Glutamatergic neuron (in vitro differentiated cells): ENCODE measurements at places on chromosomes 2 and 18. TPM values are rescaled to one million over a fixed set of nuclear protein-coding genes. Genes with fewer than 3 reads are reported as not detected.

DNA sequence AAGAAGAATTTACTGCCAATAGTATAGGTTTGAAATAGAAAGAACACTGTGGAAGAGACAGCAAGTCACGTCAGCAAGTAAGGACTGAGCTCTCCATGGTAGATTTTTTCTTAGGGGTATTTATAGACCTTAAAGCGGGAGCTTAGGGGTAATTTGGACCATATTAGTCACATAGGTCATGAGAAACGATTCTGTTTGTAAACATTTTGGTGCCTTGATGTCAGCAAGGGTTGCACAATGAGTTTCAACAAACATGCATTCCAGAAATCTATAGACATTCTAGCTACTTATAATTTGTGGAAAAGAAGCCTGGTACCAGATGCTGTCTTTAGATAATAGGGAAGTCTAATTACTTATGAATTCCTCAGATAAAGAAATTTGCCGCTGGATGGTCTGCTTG lies 624.7 kb downstream of the TDRD15 start:
- no peak for DNase-seq

- DNase-seq = no peak
These were observed 9.3 kb downstream of the PSTPIP2 start for GRCh38 chr18:46062781-46063180.

The UGT1A5 gene
- total RNA-seq = not detected

DNA sequence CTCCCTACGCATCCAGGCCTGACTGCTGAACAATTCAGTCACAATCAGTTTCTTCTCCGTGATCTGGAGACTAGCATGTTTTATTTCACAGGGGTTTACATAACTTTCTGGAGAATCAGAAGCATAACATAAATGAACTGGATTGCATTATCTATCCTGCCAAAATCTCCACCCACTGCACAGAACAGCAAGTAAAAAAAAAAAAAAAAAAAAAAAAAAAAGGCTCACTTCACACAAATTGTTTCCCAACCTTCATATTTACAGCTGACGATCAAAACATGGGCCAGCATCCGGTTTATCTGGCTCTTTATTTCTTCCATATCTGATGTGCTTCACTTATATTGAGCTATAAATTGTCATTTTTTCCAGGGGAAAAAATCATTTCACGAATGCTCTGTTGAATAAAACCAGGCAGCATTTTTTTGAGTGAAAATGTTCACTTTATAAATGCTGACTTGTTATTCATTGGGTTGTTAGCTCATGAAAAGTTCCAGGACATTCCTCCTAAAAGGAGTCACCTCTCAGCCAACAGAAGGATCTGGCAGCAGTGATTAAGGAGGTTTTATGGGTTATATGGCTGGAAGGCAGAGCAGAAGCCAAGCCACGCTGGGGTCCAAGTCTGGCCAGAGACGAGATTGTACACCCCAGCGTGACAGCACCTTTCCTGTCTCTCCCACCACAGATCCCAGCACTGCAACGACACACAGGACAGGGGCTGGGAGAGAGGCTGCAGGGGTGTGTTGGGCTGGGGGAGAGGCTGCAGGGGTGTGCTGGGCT lies 51.2 kb upstream of the GLI2 start:
- DNase-seq = no peak

DNA sequence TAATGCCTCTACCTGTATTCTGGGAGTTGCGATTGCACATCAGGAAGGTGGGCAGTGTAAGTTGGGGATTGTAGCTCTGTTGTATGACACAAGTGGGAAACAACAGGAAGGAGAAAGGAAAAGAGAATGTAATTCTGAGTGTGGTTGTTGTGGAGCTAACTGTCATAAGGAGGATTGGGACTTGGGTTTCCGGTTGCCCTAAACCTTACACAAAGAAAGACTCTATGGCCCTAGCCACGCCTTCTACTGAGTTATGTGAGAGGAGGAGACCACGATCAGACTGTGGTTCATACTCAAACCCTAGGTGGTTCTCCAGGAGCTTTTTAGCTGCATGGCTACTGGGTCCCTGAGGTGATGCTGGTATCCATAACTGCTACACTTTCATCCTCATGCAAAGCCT lies 86.5 kb downstream of the TANC1 start:
- no peak for DNase-seq

DNA sequence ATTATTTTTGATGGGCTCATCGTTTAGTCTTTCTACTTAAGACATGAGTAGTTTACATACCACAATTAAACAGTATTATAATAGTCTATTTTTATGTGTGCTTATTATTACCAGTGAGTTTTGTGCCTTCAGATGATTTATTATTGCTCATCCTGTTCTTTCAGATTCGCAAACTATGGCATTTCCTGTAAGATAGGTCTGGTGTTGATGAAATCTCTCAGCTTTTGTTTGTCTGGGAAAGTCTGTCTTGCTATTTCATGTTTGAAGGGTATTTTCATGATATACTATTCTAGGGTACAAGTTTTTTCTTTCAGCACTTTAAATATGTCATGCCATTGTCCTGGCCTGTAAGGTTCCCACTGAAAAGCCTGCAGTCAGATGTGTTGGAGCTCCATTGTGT lies 101.3 kb downstream of the DNAH7 start:
- no peak for DNase-seq

- no peak for DNase-seq
These were observed 97.4 kb downstream of the MCFD2 start for GRCh38 chr2:46818141-46818621.

The RPIA gene
- total RNA-seq = 8.1 TPM

The MYL12A gene
- 175 TPM for total RNA-seq

- no peak for DNase-seq
These were observed 39.6 kb upstream of the PDK1 start for GRCh38 chr2:172516299-172516698.

The ZAP70 gene
- 1.3 TPM for total RNA-seq

GRCh38 chr18:23933407-23933806 lies 81.1 kb upstream of the TTC39C start:
- DNase-seq = no peak

The SEPTIN10 gene
- total RNA-seq = 75.2 TPM

DNA sequence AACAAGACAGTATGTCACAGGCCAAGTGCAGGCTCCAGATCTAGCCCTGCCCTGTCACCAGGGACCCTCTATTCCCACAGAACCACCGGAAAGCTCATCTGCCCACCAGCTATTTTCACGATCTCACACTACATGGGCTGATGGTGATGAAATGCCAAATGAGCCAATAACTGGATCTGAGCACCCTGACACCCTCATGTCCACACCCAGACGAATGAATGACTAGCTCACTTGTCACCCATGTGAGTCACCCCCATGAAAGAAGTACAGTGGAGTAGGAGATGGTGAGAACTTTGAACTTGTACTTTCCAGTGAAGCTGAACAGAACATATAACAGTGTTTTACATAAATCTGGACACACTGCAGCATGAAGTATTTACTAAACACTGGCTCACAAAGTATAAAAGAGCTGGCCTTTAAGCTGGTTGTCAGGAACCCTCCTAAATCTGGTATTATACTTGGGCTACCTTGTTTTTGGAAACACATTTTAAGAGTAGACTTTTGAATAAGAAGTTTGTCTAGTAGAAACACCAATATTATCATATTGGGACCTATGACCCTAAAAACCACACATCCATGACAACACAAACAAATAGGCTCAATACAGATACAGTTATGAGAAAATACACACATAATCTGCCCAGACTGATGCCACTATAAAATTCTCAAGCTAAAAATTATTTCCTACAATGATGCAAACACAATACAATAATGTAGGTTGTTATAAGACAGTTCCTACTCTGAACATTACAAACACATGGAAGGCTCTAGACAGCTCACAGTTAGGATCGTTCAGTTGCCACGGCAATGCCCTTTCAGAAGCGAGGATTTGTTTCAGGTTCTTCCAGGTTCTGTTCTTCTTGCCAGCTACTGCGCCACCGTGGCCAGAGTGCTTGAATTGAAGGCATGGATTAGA lies 19.0 kb downstream of the INO80C start:
- no peak for DNase-seq

The KCNG3 gene
- 0.49 TPM for total RNA-seq

GRCh38 chr2:229454934-229455631 lies 184.0 kb upstream of the PID1 start:
- no peak for DNase-seq

GRCh38 chr2:97758131-97758705 lies 44.8 kb downstream of the ZAP70 start:
- no peak for DNase-seq

The WDR43 gene
- 32.5 TPM for total RNA-seq

The NEB gene
- 0.59 TPM for total RNA-seq

The CRYGC gene
- total RNA-seq = not detected

The ELP2 gene
- total RNA-seq = 96.2 TPM

DNA sequence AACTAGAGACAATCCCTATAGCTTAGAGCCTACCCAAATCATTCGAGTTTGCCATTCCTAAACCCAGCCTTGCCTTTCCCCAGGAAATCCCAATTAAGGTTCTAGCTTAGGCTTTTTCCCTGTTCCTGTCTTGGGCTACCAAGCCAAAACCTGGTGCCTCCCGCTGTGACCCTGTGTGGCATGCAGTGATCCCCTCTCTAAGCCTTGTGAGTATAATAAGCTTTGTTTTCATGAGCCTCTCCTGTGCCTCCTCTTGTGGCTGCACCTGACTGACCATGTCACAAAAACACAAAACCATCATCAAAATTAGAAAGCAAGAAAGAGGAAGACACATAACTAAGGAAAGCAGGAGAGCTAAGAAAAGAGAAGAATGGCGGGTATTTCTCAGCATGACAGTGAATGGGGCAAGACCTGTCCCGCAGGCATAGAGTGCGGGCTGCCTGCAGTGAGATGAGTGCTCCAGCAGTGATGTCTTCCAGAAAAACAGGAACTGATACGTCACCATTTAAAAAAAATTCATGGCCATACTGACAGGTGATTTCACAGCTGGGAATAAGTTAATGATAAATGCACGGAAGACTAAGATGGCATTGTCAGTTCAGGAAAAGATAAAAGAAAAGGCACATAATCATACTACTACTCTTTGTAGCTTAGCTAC lies 9.2 kb upstream of the PAIP2B start:
- no peak for DNase-seq

- no peak for DNase-seq
These were observed 85.0 kb upstream of the LINC00305 start for GRCh38 chr18:64233851-64234250.

The CPS1 gene
- total RNA-seq = 31.1 TPM

- DNase-seq = no peak
These were observed 144.1 kb upstream of the NCK2 start for GRCh38 chr2:105600602-105600948.

DNA sequence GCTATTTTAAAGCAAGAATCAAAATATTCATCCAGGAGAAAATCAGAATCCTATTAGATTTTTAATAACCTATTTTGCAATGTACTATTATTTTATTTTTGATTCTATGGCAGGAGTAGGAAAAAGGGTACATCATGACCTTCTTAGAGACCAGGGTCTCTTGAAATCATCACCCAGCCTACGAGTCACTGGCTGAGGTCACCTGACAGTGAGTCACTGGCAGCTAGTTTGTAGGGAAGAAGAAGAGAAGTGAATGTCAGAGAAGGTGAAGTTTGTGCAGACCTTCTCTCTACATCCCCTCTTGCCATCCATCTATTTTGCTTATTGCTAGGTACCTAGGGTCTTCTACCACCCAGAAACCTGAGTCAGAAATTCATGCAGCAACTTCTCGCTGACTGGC lies 144.2 kb downstream of the ALK start:
- no peak for DNase-seq

DNA sequence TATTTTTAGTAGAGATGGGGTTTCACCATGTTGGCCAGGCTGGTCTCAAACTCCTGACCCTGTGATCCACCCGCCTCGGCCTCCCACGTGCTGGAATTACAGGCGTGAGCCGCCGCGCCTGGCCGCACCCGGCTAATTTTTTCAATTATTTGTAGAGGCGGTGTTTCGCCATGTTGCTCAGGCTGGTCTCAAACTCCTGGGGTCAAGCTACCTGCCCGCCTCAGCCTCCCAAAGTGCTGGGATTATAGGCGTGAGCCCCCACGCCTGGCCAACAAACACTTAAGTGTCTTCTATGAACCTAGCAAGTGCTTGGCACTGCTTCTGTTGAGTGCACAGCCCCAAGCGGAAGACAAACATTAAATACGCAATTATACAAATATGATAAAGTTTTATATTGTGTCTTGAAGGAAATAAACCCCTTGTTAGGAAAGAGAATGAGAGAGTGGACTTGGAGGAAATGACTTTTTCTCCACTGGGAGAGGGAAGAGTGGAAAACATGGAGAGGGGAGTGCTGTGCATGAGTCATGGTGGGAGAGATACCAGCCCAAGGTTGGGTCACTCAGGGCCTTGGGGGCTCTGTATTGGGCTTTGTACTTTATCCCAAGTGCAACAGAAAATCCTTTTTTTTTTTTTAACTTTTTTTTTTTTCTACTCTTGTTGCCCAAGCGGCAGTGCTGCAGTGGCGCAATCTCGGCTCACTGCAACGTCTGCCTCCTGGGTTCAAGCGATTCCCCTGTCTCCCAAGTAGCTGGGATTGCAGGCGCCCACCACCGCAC lies 41.4 kb upstream of the ACTR2 start:
- no peak for DNase-seq

DNA sequence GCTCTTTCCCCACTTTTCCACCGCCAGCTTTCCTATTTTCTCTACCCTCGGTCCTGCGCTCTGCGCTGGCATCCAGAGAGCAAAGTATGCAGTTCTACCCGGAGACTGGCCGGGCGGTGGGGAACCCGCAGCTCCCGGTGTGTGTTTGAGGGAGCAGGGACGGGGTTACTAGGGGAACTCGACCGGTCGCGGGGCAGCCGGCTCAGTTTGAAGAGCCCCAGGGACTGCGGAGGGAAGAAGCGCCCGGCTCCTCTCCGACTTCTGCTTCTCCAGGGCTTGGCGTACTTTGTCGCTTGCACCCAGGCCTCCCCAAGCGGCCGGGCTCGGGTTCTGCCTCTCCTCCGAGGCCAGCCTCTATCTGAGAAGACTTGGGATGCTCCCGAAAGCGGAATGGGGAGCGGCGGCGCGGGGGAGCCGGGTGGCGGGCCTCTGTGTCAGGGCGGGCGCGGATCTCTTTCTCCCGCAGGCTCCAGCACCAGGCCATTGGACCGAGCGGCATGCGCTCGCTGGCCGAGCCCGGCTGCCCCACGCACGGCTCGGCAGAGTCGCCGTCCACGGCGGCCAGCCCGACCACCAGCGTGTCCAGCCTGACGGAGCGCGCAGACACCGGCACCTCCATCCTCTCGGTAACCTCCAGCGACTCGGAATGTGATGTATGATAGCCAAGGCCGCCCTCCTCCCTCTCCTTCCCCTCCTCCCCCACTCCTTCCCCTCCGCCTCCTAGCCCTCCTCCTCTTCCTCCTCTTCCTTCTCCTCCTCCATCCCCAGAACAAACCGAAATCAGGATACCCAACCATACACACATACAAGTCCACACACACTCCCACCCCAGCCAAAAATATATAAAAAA lies 2.8 kb downstream of the SIX3 start:
- DNase-seq = no peak

DNA sequence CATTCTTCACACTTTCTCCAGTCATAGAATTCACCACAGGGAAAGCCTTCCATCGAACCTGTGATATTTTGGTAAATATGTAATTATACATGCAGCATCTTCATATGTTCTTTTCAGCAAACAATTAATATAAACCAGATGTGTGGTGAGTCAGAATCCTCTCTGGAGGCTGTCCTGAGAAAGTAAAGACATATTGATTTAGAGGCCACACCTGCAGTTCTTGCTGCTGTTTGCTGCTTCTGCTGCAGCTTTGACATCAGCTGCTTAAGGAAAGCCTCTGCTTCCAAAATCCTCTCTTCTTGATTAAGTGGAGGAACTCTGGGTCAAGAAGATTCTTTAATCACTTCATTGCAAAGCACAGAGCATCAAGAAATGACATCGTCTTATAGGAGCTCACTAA lies 568.8 kb upstream of the ZEB2 start:
- no peak for DNase-seq

- no peak for DNase-seq
These were observed 447.1 kb upstream of the MMADHC start for GRCh38 chr2:150034665-150035064.

- no peak for DNase-seq
These were observed 50.8 kb downstream of the EPHA4 start for GRCh38 chr2:221521233-221521845.

The IL1B gene
- total RNA-seq = not detected
